ENCODE measurements at places on chromosomes 7 and 10. TPM values are rescaled to one million over a fixed set of nuclear protein-coding genes. Genes with fewer than 3 reads are reported as not detected.

MKX gene
- 0.05 TPM for total RNA-seq

RAPGEF5 gene
- total RNA-seq, result 6.5 TPM

KCND2 gene
- total RNA-seq, result 0.30 TPM

SLC26A5 gene
- not detected for total RNA-seq

TMEM140 gene
- total RNA-seq, result 2.9 TPM

All from A375 (cell line).